ENCODE measurements at places on chromosomes 2 and 18.

- no peak for ATAC-seq
Observed at GRCh38 chr2:180829836-180830235, 150.6 kb upstream of the UBE2E3 start.

GRCh38 chr2:228048838-228049490 lies 132.5 kb downstream of the SPHKAP start:
- ATAC-seq = no peak

- ATAC-seq = no peak
Observed at GRCh38 chr2:233976690-233977294, 59.6 kb downstream of the TRPM8 start.

DNA sequence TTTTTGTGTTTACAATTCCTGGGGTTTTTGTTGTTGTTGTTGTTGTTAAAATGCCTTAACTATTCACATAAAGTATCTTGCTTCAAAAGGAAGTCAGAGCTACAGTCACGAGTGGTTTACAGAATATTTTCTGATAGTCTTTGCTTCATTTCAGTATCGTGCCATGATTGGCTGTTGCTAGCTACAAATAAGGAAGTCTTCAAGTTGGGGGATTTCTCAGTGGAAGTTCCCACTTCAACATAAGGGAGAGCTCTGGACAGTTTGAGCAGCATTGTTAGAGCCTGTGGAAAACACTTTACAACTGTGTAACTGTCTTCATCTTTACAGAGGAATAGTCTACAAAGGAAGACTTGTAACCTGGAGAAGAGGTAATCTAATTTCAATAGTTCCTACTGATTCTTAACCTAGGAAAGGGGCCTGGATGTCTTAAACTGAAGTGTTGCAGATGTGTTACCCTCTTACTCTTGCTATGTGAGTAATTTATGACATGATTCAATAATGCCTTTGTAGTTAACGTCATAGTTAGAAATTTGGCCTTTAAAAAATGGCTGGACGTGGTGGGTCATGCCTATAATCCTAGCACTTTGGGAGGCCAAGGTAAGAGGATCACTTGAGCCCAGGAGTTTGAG lies 23.4 kb upstream of the TANK start:
- ATAC-seq = peak; percentile 74

- ATAC-seq = peak; percentile 41
Observed at GRCh38 chr2:128472789-128473174, 154.1 kb upstream of the HS6ST1 start.

GRCh38 chr2:102484310-102485061 lies 11.5 kb downstream of the SLC9A4 start:
- ATAC-seq = no peak

All from gastroesophageal sphincter (tissue), 4 donors.